Natural killer cell treated with Interleukin-12 subunit alpha and Interleukin-12 subunit beta and Interleukin-15 and Interleukin-18, amount 100 ng/mL, for 72 hours (primary cell): ENCODE measurements at places on chromosomes 7 and 10. TPM values are rescaled to one million over a fixed set of nuclear protein-coding genes. Genes with fewer than 3 reads are reported as not detected.

CFTR gene
- total RNA-seq = not detected

CALHM3 gene
- not detected for total RNA-seq

PTF1A gene
- not detected for total RNA-seq

BRAF gene
- total RNA-seq = 42.2 TPM

LRRC17 gene
- total RNA-seq = 0.81 TPM

AGAP4 gene
- total RNA-seq = 25.8 TPM

VWC2 gene
- total RNA-seq = not detected

DENND2A gene
- total RNA-seq = not detected

SLC39A12 gene
- not detected for total RNA-seq

GHRHR gene
- not detected for total RNA-seq
